Vagina (tissue), 2 donors: ENCODE measurements at places on chromosomes 6 and 20.

- peak; percentile 88 for DNase-seq
Measured at GRCh38 chr20:23161968-23162696, 76.0 kb upstream of the CD93 start.

- DNase-seq, result no peak
Measured at GRCh38 chr20:35592339-35592974, 23.2 kb upstream of the SPAG4 start.

DNA sequence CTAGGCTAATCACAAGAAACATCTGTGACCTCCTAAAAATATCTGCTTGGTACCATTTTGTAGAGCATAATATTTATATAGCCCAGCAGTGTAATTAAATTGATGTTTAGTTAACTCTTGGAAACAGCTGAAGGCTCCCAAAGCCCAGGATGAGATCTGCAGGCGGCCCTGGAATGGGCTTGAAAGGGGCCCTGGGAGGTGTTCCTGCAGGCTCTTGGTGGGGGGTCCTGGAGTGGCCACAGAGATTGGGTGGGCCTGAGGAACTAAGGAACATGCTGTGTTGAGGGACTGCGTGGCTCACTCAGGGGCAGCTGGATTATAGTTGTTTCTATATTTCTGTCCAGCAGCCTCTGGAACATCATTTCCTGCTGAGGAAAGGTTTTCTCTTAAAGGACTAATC lies 9.2 kb downstream of the SCP2D1 start:
- DNase-seq, result no peak

GRCh38 chr6:152552616-152553209 lies 84.4 kb downstream of the SYNE1 start:
- no peak for DNase-seq

- no peak for DNase-seq
Measured at GRCh38 chr6:145212813-145213212, 522.5 kb downstream of the EPM2A start.
